Activated CD8-positive, alpha-beta memory T cell treated with anti-CD3 and anti-CD28 coated beads for 4 hours (primary cell): ENCODE measurements at places on chromosomes 7 and 10.

DNA sequence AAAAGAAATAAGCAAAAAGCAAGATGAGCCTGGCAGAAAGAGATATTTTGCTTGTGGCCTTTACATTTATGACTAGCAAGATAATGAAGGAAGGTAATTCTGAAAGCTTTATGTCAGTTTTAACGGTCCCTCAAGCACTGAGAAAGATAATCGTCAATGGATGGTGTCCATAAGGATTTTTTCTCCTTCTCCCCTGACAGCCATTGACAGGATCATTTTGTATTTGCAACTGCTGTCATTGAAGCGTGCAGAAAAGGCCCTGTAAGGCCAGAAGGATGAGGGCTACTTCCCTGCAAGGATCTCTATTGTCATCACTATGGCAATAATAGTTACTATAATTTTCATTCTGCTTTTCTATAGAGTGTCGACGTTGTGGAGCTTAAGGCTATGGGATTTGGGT is 994 bp upstream of the LRGUK start:
- DNase-seq = no peak

DNA sequence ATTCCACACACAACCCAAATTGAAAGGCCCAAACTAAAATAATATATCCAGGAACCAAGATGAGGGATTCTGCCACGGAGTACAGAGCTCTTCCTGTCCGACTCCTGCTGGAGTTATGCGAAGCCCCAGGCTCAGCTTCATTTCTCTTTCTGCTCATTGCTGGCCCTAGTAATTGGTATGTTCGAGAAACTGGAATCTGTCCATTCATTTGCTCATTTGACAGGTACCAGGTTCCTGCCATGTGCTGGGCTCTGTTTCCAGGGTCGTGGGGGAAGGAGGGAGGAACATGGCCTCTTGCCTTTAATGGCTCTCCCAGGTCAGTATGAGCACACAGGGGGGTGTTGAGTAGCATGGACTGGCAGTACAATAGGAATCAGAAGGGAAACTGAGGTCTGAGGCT is 179.2 kb upstream of the SHH start:
- no peak for DNase-seq

- DNase-seq = no peak
Measured at GRCh38 chr10:105434970-105435369, 793.9 kb downstream of the SORCS3 start.

- DNase-seq = no peak
Measured at GRCh38 chr7:13476881-13477444, 512.5 kb downstream of the ETV1 start.

GRCh38 chr10:70508912-70509756 is 30.6 kb downstream of the PALD1 start:
- no peak for DNase-seq

DNA sequence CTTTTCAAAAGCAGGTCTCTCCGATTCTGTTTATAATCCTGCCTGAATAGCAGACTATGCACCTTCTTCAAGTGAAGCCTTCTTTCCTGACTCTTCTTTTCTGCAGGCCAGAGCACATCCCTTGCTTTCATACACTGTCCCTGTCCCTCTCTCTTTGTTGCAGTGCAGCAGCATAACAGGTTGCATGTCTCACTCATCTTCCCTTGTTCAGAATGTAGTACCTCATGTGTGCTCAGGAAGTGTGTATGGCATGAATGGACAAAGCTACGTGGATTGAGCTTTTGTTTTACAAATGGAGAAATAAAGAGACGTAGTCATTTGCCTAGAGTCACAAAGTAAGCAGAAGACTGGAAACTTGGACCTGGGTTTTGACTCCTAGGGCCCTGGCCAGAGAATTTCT is 68.0 kb downstream of the PTPRZ1 start:
- DNase-seq = no peak

DNA sequence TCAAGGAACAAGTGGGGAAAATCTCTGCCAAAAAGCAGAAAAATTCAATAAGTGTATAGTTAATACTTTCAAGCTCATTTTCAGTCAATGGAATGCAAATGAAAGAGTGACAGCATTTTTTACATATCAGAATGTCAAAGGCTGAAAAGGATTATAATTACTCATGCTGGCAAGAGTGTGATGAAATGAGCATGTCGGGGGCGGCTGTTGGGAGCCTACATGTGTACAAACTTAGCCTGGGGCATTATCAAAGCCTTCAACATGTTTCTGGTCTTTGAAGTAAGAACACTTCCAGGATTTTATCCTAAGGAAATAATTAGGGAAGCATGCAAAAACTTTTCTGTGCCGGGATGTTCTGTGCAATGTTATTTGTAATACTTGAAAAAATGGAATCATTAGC is 221.7 kb upstream of the LYZL1 start:
- no peak for DNase-seq

- DNase-seq = no peak
Measured at GRCh38 chr7:89145801-89146200, 350.3 kb upstream of the TEX47 start.

GRCh38 chr10:99761365-99761764 is 21.1 kb upstream of the ABCC2 start:
- no peak for DNase-seq

DNA sequence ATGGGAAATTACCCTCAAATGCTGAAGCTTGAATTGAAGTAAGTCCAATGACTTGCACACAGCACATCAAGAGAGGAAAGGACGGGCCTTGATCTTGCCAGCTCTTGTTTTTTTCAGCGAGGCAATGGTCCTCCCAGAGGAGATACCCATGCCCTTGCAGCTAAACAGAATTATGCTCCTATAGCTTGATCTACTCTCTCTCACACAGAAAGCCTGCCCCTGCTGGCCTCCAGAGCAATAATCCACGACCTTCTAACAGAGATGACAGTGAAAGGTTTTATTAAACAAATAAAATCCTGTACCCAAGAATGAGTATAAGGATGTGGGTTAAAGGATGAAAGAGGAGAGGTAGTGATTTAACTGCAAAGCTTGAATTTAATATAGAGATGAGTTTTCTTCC is 268.0 kb downstream of the ADRA2A start:
- no peak for DNase-seq

DNA sequence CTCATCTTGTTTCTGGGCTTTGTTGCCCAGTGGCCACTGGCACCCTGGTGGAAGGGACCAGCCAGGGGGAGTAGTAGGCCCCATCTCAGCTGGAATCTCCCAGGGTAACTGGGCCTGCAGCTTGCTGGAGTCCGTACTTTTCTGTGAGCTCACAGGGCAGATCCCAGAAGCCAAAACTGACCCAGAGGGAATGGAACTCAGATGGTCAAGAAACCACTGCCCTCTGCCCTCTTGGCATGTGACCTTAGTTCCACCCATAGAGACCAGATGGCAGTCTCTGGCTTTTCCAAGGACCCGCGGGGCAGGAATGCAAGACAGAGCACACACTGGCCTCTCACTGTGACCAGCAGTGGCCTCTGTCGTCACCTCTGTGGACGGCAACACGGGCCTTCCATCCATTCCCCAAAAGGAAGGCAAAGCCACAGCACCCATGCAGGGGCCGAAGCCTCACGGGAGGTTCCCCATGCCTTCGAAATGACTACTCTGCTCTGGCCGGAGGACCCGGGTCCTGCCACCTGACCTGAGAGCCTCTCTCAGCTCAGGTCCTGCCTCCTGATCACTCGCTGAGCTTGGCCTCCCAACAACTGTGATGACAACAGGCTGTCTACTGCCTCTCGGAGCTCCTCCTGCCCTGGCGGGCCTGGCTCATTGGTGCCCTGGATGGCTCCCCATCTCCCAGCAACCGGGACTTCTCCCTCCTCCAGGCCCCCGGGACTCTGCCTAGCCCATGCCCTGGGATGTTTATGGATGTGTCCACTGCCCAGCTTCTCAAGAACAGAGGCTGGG is 29.9 kb downstream of the MYL10 start:
- DNase-seq = no peak

DNA sequence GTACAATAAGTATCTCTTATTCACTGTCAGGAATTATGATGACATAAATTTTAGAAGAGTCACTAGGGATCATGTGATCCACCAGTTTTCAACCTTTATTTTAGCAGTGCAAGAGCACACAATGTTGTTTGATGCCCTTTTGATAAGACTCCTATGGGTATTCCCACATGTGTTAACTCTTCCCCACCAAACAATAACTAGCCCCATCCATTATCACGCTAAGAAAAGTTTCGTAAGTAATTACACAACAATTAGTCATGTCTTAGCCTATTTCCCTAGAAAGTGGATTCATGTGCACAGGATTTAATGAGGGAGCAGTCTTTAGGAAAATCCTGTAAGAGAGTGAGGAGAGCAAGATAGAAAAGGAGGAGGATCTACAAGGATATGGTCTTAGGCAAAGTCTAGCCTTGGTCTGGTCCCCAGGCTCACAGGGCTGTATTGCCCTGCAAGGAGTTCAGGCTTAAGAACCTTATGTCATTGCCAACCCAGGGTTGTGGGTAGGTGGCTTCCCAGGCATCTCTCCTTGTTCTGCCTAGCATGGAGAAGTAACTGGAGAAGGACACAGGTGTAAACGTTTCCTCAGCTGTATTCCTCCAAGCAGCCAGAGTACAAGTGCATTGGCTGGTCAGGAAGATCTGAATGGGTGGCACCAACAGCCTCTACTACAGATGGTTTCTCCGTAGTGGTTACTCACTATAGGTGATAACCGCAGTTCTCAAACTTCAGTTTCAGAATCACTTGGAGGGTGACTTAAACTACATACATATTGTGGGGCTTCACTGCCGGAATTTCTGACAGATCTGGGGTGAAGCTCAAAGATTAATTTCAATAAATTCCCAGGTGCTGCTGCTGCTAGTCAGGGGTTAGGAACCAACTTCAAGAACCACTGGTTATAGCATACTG is 574.5 kb downstream of the SUGCT start:
- DNase-seq = no peak

GRCh38 chr7:121084748-121085336 is 96.3 kb downstream of the CPED1 start:
- no peak for DNase-seq

DNA sequence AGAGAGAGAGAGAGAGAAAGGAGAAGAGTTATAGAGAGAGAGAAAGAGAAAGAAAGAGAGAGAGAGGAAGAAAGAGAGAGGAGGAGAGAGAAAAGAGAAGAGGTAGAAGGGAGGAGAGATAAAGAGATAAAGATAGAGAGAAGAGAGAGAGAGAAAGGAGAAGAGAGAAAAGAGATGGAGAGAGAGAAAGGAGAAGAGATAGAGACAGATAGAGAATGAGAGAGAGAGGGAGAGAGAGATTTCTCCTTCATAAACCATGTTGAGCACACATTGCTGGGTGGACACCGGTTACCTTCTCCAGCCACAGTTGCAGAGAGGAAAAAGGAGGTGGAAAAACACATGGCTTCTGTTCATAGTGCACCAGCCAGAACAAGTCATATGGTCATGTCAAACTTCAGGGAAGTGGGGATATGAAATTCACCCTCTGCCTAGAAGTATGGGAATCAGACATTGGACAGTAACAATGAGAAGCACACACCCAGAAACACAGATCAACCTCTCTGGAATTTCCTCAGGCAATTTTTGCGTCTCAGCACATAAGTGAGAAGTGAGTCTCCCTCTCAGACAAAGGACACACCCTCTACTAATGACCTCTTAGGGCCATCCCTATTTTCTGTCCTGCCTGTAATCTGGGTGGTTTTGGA is 172.5 kb upstream of the SVIL start:
- no peak for DNase-seq

- DNase-seq = no peak
Measured at GRCh38 chr10:75553550-75553949, 122.1 kb downstream of the LRMDA start.
